ENCODE measurements at places on chromosomes 4 and X.

DNA sequence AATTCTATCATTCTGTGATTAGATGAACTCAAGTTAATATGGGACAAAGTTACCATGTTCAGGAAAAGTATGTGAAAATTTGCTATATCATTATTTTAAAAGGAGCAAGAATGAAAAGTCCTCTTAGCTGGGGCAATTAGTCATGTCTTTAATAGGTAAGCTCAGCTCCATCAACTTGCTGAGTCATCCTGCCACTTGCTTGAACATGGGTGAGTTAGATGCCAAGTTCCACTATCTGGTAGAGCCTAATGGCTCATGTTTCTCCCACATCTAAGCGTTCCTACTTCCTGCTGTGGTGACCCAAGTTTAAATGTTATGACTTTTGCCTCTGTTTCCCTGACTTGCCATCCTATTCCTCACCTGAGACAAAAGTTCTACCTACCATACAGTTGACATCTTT lies 276.8 kb downstream of the ZNF674 start:
- DNase-seq = peak; percentile 32

DNA sequence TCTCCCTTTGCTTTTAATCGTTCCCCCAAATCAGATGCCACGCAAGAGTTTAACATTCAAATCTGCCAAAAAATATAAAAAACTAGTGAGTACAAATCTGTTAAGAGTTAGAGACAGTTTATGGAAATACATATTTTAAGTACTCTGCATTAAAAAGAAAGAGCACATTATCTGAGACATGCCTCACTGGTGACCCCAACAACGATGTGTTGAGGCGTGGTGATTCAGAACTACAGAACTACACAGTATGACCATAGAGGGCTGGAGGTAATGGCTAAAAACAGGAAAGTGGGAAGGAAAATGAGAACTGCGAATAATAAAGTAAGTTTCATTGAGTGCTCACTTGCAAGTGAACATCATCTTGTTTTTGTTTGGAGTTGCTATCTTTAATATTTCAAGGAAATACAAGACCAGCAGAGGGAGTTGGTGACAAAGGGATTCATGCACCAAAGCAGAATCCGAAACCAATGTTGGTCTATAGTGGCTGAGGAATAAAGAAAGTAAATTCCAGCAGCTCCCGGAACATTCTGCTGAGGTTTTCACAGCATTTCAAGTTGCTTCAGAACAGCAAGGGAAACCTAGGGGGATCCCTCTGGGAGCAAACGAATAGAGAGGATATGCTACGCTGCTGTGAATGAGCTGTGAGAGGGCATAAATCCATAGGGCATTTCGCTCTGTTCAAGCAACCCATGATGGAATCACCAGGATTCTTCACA lies 92.2 kb downstream of the DCHS2 start:
- DNase-seq = no peak

GRCh38 chrX:14505648-14506047 lies 23.7 kb upstream of the GLRA2 start:
- no peak for DNase-seq

- DNase-seq = no peak
Measured at GRCh38 chrX:56764975-56765791, 36.1 kb downstream of the NBDY start.
